NAMALWA (cell line): ENCODE measurements at places on chromosomes 7 and 10.

DNA sequence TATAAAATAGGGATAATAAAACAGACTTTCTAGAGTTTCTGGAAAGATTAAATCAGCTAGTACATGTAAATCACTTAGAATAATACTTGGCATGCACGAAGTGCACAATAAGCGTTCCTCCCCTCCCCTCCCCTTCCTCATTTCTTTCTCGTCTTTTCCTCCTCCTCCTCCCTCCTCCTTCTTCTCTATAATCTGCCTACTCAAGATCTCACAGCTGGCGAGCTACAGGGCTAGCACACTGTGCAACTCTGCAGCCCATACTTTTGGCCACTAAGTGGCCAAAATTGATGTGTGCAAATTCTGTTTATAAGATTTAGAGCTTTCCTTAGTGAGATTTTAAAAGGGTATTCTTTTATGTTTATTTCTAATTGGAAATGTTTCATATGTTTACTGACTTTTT, 565.3 kb downstream of the PHTF2 start:
- DNase-seq: peak; percentile 10

- DNase-seq: no peak
Observed at GRCh38 chr7:155557778-155558177, 11.4 kb upstream of the CNPY1 start.

- DNase-seq: no peak
Observed at GRCh38 chr7:5711409-5711808, 70.1 kb downstream of the RNF216 start.

GRCh38 chr7:99042957-99043356, 101.0 kb downstream of the SMURF1 start:
- DNase-seq: no peak
